A549 (cell line): ENCODE measurements at places on chromosomes 12 and 14. TPM values are rescaled to one million over a fixed set of nuclear protein-coding genes. Genes with fewer than 3 reads are reported as not detected.

- DNase-seq, result no peak
Measured at GRCh38 chr12:64666054-64666914, 56.0 kb downstream of the RASSF3 start.

DNA sequence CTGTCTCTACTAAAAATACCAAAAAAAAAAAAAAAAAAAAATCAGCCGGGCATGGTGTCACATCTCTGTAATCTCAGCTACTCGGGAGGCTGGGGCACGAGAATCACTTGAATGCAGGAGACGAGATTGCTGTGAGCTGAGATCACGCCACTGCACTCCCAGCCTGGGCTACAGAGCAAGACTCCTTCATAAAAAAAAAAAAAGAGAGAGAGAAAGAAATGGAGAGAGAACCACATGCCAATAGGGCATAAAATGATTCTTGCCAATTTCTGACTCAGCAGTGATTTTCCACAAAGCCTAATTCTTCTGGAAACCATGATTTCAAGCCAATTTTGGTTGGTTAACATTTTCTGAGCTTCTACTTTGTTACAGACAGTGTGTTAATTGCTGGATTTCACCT is 250.4 kb upstream of the SEL1L start:
- no peak for DNase-seq

DNA sequence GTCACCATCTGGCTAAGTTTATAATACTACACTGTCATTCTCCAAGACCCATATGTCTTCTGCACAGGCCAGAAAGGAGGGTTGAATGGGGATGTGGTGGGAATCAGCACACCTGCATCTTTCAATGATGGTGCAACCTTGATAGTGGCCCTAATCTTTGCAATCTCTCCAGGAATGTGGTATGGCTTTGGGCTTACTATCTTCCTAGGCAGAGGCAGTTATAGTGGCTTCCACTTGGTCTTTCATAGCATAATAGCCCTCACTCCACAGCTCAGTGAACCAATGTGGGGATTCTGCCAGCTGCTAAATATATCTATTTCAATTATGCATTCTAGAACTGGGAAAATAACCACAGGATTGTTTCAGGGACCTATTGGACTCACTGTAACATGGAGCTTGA is 61.8 kb upstream of the ATP2B1 start:
- DNase-seq, result no peak

GRCh38 chr12:114841557-114842251 is 157.7 kb upstream of the TBX3 start:
- no peak for DNase-seq

DNA sequence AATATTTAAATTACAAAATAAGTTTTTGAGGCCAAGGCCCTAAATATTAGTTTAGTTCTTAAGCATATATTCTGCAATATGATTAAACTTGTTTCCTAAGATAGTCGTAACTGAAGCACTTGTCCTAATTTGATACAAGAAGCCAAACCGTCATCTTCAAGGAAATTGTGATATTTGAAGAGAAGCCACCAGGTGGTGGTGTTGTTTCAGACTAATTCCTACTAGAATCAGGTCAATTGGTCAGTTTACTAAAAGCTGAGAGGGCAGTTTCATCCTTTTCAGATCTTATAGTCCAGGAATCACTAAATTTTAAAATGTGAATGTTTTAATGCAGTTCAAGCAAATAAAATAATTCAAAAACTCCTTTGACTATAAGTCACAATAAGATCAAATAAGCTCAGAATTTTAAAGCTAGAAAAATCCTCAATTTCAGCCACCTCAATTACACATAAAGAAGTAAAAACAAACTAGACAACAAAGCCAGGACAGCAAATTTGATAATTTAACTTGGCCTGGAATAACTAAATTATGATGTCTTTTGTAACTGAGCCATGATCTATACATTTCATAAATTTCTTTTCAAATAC is 7.1 kb upstream of the ARL1 start:
- DNase-seq, result peak; percentile 60

GRCh38 chr12:100061814-100062213 is 77.1 kb upstream of the ANKS1B start:
- DNase-seq, result no peak

DNA sequence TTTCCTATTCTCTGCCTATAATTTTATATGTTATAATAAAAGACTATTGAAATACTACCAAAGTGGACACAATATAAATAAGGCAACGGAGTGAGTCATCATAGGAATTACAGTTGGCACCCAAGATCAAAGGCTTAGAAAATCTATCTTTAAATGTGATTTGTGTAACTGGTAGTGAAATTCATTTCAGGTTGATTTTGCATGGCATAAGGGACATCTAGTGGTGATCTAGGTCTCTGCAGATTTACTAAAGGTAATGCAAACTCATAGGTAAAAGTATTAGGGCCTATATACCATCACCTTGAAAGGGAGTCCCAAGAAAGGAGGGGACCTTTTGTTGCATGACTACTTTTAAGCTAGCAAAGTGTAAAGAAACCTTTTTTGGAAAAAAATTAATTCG is 527.2 kb downstream of the NRXN3 start:
- peak; percentile 36 for DNase-seq

DNA sequence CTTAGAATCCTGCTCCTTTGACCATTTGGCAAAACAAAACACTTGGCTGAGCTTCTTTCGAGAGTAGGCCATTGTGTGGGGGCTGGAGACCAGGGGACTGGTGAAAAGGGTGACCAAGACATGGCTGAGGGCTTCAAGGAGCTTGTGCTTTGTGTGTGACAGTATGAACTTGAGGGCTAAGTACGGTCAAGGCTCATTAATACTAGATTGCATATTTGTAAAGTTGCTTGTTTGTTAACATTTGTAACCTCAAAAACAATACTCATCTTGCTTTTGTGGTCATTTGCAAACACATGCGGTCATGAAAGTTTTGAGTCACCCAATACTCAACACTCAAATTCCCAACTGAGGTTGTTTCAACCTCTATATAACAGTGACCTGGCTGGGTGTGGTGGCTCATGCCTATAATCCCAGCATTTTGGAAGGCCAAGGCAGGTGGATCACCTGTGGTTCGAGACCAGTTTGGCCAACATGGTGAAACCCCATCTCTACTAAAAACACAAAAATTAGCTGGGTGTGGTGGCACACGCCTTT is 42.5 kb downstream of the ZFYVE26 start:
- DNase-seq, result no peak

DNA sequence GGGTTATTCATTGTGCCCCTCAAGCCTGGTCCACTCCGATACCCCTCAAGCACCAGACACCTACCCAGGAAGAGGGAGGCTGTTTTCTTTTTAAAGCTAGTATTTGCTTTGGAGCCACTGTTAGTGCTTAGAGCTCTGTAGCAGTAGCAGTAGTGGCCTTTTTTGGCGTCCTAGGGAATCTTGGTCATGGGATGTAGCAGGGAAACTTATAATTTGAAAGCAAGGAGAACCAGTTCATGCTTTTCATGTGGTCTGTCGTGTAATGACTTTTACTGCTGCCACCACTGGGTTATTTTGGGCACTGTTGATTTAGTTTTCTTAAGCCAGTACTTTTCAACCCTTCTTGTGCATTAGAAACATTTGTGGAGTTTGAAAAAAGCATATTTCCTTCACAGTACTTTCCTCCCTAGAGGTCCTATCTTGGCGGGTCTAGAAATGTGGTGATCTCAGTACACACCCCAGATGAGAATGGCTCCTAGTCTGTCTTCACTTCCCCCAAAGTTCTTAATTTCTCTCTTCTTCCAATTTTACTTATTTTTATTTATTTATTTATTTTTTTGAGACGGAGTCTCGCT is 49.7 kb downstream of the MARK3 start:
- DNase-seq, result no peak

- peak; percentile 88 for DNase-seq
Measured at GRCh38 chr14:91286530-91286937, 42.0 kb upstream of the GPR68 start.

DNA sequence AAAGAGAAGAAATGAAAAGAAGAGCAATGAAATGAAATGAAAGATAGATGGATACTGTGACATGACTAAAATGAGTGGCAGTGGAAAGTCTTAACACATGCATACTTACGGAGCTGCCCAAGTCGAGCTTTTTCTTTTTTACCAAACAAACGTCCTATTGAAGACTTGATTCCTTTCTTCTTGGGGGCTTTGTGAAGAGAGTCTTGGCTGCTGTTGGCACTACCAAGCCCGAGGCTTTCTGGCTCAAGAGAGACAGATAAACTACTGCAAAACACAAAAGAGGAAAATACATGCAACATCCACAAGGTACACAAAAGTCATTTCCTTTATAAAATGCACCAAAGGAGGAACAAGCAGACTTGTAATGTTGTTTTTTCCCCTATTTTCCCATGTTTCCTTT is 261.2 kb downstream of the ACSS3 start:
- no peak for DNase-seq

GRCh38 chr12:120262852-120263747 is 2.4 kb downstream of the PXN start:
- no peak for DNase-seq

- DNase-seq, result no peak
Measured at GRCh38 chr14:93040443-93040842, 75.3 kb downstream of the ITPK1 start.

GRCh38 chr14:95216008-95216407 is 58.7 kb upstream of the DICER1 start:
- DNase-seq, result no peak

DNA sequence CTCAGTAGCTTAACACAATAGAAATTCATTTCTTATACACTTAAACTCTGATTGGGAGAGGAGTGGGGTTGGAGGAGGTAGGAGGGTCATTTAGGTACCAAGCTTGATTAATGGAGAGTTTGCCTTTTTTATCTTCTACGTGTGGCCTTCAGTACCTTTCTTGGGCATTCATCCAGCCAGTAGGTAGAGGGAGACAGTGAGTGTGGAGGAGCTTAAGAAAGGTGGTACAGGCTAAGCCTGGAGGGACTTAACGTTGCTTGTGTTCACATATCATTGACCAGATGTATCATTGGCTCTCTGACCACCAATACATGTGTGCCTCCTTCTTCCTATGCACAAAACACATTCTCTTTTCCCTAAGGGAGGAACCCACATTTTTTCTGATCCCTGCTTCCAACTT is 232.9 kb upstream of the CRY1 start:
- DNase-seq, result no peak

DNA sequence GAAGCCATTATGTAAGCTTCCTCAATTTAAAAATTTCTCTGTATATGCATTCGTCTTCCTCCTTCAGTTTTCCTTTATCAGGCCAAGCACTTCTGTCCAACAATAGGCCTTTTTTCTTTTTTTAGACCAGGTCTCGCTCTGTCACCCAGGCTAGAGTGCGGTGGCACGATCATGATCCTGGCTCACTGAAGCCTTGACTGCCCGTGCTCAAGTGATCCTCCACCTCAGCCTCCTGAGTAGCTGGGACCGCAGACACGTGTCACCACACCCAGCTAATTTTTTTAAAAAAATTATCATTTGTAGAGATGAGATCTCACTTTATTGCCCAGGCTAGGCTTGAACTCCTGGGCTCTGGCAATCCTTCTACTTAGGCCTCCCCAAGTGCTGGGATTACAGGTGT is 25.8 kb downstream of the TAOK3 start:
- DNase-seq, result no peak

- no peak for DNase-seq
Measured at GRCh38 chr14:98259881-98260280, 1012.1 kb downstream of the BCL11B start.

DNA sequence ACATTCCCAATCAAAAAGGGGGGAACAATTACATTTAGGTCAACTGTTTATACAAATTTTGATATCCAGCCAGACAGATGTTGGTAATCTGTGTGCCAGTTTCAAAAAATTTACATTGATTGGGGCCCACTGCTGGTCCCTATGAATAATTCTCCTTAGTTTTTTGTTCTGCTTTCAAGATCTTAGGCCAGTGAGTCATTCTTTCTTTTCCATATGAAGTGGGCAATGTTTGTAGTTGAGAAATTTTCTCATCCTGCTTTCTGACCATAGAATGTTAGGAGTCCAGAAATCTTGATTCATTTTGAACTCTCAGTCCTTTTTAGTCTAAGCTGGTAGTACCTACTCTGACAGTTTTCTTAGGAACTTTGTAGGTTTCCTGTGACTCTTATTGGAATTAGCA is 244.3 kb downstream of the DIO2 start:
- no peak for DNase-seq

DNA sequence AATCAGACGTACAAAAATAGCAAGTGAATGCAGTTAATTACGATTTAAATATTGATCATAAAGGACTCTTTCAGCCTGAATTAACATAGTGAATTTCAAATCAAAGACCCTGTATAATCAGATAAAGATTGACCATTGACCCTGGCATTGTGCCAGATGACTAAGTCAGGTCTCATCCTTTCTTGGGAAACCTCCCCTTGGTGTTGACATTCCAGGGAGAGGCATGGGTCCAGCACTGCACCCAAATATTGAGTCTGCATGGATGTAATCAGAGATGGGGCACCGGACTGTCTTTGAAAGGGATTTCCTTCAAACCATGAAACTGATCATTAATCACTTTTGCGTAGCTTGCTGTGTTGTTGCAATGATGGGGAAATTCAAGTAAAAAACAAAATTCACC is 1138.2 kb downstream of the BCL11B start:
- DNase-seq, result no peak

DNA sequence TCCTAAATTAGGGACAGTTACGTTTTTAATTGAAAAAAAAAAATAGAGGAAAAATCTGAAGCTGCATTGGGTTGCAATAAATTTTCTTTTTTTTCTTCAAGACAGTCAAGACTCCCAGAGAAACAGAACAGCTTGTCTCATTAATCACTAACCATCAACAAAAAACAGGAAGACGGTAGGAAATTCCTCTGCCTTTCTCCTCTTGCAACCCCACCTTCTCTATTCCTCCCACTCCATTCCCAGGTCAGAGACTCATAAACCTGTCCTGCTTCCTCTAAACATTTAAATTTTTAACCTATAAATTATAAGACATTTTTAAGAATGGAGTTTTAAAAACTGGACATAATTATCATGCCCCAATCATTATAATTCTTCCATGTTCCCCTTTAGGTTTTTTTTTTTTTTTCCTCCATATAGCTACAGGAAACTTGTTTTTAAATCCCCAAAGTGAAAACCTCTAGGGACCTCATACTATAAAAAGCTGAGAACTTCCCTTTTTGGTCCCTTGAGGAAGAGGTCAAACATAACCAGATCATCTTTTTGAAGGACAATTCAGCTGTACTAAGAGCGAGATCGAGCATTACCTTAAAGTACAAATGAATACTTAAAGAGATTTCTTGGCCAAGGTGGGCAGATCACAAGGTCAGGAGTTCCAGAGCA is 36.0 kb downstream of the CPM start:
- no peak for DNase-seq

Gene ADAM21
- polyA plus RNA-seq, result 0.04 to 0.05 TPM (median 0.04 TPM) in 3 replicates

Gene LRRC9
- polyA plus RNA-seq, result not detected in 3 replicates

Gene CALM1
- polyA plus RNA-seq, result 374 to 398 TPM (median 385 TPM) in 3 replicates

Gene TESPA1
- polyA plus RNA-seq, result not detected in 3 replicates

Gene RNF212B
- polyA plus RNA-seq, result not detected in 3 replicates

Gene PPP1R36
- 0.08 to 0.48 TPM (median 0.21 TPM) in 3 replicates for polyA plus RNA-seq

Gene KRT6A
- polyA plus RNA-seq, result 0.07 to 0.14 TPM (median 0.11 TPM) in 3 replicates

Gene PPP2R5C
- polyA plus RNA-seq, result 73.7 to 75.3 TPM (median 74.8 TPM) in 3 replicates

Gene BMP4
- 3.1 to 4.5 TPM (median 4.1 TPM) in 3 replicates for polyA plus RNA-seq

Gene MUCL1
- not detected in 3 replicates for polyA plus RNA-seq

Gene FAM186B
- polyA plus RNA-seq, result 0.05 to 0.11 TPM (median 0.08 TPM) in 3 replicates

Gene SLC2A3
- polyA plus RNA-seq, result 7.8 to 13.3 TPM (median 8.7 TPM) in 3 replicates

Gene CACNB3
- polyA plus RNA-seq, result 17.2 to 25.8 TPM (median 23.9 TPM) in 3 replicates

Gene SERPINA4
- polyA plus RNA-seq, result not detected in 3 replicates

Gene KRT73
- polyA plus RNA-seq, result not detected in 3 replicates

Gene AACS
- polyA plus RNA-seq, result 17.2 to 20.5 TPM (median 20.4 TPM) in 3 replicates
